ENCODE measurements at places on chromosomes 1 and 21. TPM values are rescaled to one million over a fixed set of nuclear protein-coding genes. Genes with fewer than 3 reads are reported as not detected.

DNA sequence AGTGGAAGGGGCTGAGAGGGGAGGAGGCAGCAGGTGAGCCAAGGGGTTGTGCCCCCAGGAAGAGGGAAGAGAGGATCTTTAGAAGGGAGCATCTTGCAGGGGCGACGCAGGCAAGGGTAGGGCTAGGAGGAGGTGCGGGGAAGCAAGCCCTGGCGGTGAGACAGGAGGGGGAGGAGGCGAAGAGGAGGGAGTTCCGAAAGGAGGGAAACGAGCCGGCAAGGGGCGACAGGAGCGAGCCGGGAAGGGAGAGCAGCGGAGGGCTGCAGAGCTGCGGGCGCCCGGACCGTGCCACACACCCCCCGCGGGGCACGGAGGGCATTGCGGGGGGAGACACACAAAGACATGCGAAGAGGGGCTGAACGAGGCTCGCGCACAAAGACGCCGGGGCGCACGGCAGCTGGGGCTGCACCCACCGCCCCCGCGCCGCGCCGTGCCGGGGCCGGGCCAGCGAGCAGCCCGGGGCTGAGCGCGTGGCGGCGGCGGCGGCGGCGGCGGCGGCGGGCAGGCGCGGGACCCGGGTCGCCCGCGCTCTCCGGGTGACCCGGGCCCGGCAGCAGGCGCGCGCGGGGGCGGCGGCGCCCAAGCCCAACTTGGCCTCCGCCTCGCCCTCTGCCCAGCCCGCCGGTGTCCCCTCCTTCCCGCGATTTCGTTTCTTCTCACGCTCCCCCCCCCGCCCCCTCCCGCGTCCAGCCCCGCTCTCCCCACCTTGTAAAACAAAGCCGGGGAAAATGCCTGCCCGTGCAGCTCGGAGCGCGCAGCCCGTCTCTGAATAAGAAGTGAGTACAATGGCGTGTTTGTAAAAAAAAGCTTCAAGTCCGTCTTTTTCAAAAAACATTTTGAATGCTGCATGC, at the start of gene KCNK2:
Gene KCNK2 (plus strand): TSS at position 206 of the 851 bp plus-strand sequence. CDS start 649 bp downstream, outside the sequence.
- H3K27me3 ChIP-seq, result peaks cover 17% of the 10 kb centered on the region
- H3K36me3 ChIP-seq, result no peaks in the 10 kb centered on the region
- H3K4me1 ChIP-seq, result no peaks in the 10 kb centered on the region

Gene ESPN
- 0.55 TPM for total RNA-seq

DNA sequence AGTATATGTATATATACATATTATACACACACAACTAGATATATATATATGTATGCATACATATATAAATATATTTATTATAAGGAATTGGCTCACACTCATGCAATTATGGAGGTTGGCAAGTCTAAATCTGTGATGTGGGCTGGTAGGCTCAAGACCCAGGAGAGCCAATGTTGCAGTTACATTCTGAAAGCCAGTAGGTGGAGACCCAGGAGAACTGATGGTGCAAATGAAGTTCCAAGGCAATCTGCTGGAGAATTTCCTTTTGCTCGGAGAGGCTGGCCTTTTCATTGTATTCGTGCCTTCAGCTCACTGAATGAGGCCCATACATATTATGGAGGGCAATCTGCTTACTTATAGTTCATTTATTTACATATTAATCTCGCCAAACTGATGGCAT, 9.4 kb downstream of the IVL start:
- no peak for DNase-seq
- H3K36me3 ChIP-seq, result no peaks in the 10 kb centered on the region
- no peak overlapping the region for H3K27ac ChIP-seq
- H3K4me1 ChIP-seq, result no peaks in the 10 kb centered on the region

GRCh38 chr1:225479996-225480720, 52.3 kb upstream of the LBR start:
- H3K27ac ChIP-seq, result no peak overlapping the region
- DNase-seq, result no peak
- H3K27me3 ChIP-seq, result no peaks in the 10 kb centered on the region
- H3K36me3 ChIP-seq, result no peaks in the 10 kb centered on the region

Gene WNT3A
- total RNA-seq, result not detected

- H3K27ac ChIP-seq, result no peak overlapping the region
- no peak overlapping the region for H3K4me3 ChIP-seq
- no peaks in the 10 kb centered on the region for H3K4me1 ChIP-seq
- H3K36me3 ChIP-seq, result no peaks in the 10 kb centered on the region
- no peaks in the 10 kb centered on the region for H3K27me3 ChIP-seq
Measured at GRCh38 chr1:101509370-101509769, 272.6 kb downstream of the S1PR1 start.

DNA sequence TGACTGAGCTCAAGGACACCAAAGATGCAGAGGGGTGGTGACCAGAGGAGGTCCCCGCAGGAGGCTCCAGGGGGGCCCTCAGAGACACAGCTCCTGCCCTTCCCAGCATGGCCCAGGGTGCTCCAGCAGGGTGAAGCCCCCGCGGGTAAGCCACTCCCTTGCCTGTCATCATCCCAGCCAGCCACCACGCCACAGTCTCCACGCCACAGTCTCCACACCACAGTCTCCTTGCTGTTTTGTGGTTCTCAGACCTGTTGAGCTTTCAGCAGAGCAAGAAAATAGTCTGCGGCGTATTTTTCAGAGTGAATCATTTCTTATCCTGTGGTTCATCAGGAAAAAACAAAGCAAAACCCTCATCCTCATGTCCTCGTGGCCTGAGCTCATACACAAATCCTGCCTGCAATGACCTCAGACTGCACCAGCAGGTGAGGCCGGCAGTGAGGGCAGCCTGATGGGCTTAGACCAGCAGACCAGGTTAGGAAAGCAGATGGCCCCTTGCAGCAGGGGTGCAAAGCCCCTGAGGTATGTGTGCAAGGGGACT, 25.7 kb upstream of the ABCG1 start:
- no peak overlapping the region for H3K27ac ChIP-seq
- no peak overlapping the region for H3K4me3 ChIP-seq
- no peak for DNase-seq
- H3K36me3 ChIP-seq, result no peaks in the 10 kb centered on the region

Gene GJC2
- 0.43 TPM for total RNA-seq

Gene STPG1
- total RNA-seq, result not detected

GRCh38 chr1:201017828-201018163, 5.7 kb downstream of the KIF21B start:
- no peak overlapping the region for H3K27ac ChIP-seq
- no peak overlapping the region for H3K4me3 ChIP-seq
- peaks cover 40% of the 10 kb centered on the region for H3K4me1 ChIP-seq
- H3K27me3 ChIP-seq, result peaks cover 6% of the 10 kb centered on the region
- no peaks in the 10 kb centered on the region for H3K36me3 ChIP-seq

DNA sequence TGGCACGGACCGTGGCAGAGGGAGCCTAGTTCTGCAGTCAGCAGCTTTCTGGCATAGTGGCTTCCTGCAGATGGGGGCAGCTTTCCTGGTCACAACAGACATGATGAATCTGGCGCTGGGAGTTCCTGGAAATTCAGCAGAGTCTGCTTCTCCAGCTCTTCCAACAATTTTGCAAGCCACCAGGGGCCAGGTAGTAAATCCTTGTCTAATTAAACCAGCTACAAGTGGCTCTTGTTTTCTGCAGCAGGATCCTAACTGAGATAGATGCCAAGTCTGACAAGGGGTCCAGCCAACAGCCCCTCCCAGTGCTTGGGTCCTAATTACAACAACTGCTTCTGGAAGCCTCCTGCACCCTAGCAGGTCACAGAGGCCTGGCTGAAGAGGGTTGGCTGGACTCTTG, 35.8 kb downstream of the TRIM62 start:
- no peak overlapping the region for H3K4me3 ChIP-seq
- DNase-seq, result no peak
- H3K27ac ChIP-seq, result no peak overlapping the region
- peaks cover 40% of the 10 kb centered on the region for H3K36me3 ChIP-seq
- H3K4me1 ChIP-seq, result peaks cover 3% of the 10 kb centered on the region

Gene NAXE
- 30.1 TPM for total RNA-seq

DNA sequence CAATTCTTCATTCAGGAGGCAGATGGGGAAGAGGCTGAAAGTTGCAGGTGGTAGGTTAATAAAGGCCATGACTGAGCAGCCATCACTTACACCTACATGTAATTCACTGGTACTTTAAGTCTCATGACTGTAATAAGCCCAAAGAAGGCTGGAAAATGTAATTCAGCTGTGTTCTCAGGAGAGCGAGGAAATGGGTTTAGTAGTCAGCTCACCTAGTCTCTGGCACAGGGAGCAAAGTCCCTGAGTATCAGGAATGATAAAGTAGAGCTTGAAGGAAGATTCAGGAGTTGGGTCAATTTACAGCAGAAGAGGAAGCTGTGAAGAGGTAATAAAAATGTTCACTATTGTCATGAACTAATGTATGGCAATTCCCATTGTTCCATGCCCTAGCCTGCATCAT, 393.4 kb upstream of the KAZN start:
- no peak overlapping the region for H3K27ac ChIP-seq
- no peaks in the 10 kb centered on the region for H3K36me3 ChIP-seq
- DNase-seq, result no peak
- no peak overlapping the region for H3K4me3 ChIP-seq

- DNase-seq, result no peak
- H3K36me3 ChIP-seq, result no peaks in the 10 kb centered on the region
- H3K27ac ChIP-seq, result no peak overlapping the region
- no peaks in the 10 kb centered on the region for H3K27me3 ChIP-seq
- H3K4me3 ChIP-seq, result no peak overlapping the region
Measured at GRCh38 chr1:82032068-82032467, 231.3 kb downstream of the ADGRL2 start.

Gene S1PR1
- total RNA-seq, result 22.4 TPM

GRCh38 chr1:161171191-161171590, 5.0 kb downstream of the PPOX start:
- peaks cover 29% of the 10 kb centered on the region for H3K36me3 ChIP-seq
- H3K27me3 ChIP-seq, result no peaks in the 10 kb centered on the region
- no peak overlapping the region for H3K27ac ChIP-seq

DNA sequence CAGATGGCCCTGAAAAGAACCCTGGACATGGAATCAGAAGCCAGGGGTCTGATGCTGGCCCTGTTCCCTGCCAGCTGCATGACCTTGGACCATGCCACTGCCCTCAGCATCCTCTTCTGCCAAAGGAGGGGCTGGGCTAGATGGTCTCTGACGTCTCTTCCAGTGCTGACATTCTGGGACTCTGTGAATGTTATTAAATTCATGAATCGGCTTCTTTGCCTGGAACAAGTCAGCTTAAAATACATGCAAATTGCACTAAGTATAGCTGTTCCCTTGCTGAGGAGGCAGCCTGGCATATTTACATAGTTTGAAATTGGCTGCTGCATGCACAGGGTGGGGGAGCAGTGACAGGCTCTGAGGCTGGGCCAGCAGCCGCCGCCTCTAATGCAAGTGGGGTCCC, 23.8 kb downstream of the KCNA2 start:
- H3K36me3 ChIP-seq, result no peaks in the 10 kb centered on the region
- no peak for DNase-seq
- no peak overlapping the region for H3K4me3 ChIP-seq
- 0 out of 2 replicates have a peak, but pooled peaks cover 3% of the 10 kb centered on the region for H3K27me3 ChIP-seq
- H3K27ac ChIP-seq, result no peak overlapping the region

Gene TNFRSF1B
- total RNA-seq, result 6.8 TPM

Gene OSCP1
- 2.6 TPM for total RNA-seq

Gene HDGF
- total RNA-seq, result 276 TPM

Gene HSF2BP
- total RNA-seq, result 2.0 TPM

Gene SPATA17
- total RNA-seq, result 0.03 TPM

DNA sequence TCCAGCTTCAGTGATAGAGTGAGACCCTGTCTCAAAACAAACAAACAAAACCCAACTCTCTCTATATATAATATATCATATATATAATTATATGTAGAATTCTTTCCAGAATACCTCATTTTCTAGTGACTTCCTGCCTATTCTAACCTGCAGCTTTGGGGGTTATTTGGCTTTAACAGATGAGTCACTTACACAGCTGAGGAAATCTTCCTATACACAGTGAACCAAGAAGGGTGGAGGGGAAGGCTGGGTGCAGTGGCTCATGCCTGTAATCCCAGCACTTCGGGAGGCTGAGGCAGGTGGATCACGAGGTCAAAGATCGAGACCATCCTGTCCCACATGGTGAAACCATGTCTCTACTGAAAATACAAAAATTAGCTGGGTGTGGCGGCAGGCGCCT, 9.2 kb downstream of the RAB29 start:
- H3K4me1 ChIP-seq, result peaks cover 3% of the 10 kb centered on the region
- H3K36me3 ChIP-seq, result no peaks in the 10 kb centered on the region
- no peak overlapping the region for H3K27ac ChIP-seq
- no peak overlapping the region for H3K4me3 ChIP-seq

Gene S100A7A
- not detected for total RNA-seq

Gene SAMSN1
- 0.13 TPM for total RNA-seq

GRCh38 chr1:32192220-32192948, 8.0 kb upstream of the CCDC28B start:
- H3K4me3 ChIP-seq, result no peak overlapping the region
- H3K27ac ChIP-seq, result no peak overlapping the region
- no peaks in the 10 kb centered on the region for H3K27me3 ChIP-seq
- no peak for DNase-seq
- peaks cover 89% of the 10 kb centered on the region for H3K36me3 ChIP-seq
- H3K4me1 ChIP-seq, result no peaks in the 10 kb centered on the region

DNA sequence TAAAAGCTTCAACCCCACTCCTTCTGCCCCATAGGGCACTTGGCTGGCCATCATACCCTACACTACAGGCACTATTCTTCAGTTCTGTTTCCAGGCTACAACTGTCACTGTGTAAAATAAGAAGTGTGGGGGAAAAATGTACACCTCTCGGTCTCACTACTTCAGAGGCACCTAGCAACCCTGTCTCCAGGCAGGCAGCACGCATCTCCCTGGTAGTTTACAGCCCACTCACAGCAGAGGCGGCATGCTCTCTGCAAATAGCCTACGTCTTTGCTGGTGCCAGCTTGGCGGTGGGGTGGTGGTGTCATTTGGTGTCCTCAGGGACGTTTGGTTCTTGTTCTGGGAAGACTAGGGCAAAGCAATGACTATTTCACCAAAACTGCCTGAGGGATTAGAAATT, 48.2 kb upstream of the BTG3 start:
- no peak overlapping the region for H3K27ac ChIP-seq
- DNase-seq, result no peak
- no peaks in the 10 kb centered on the region for H3K4me1 ChIP-seq
- no peaks in the 10 kb centered on the region for H3K27me3 ChIP-seq
- no peaks in the 10 kb centered on the region for H3K36me3 ChIP-seq

GRCh38 chr1:236535662-236536161, 11.9 kb downstream of the LGALS8 start:
- no peak overlapping the region for H3K27ac ChIP-seq
- no peaks in the 10 kb centered on the region for H3K36me3 ChIP-seq
- peak; percentile 85 for DNase-seq
- no peaks in the 10 kb centered on the region for H3K27me3 ChIP-seq
- H3K4me1 ChIP-seq, result peaks cover 8% of the 10 kb centered on the region

Gene TNFSF4
- total RNA-seq, result 0.15 TPM

DNA sequence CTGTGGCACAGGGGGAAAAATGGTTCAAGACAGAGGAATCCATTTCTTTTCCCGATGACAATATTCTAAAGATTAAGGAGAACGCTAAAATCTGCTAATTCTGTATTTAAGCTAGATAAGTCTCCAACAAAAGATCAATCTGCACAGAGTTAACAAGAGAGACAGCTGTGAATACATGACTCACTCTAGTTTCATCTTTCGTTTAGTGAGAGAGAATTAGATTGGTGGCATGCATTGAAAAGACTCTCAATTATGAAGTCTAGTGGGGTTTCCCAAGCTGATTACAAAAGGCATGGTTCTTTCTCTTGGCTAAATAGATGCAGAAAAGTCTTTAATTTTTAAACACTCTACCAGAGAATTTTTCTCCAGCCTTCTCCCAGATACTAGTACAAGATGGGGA, 34.4 kb downstream of the CAPN9 start:
- H3K36me3 ChIP-seq, result no peaks in the 10 kb centered on the region
- peaks cover 16% of the 10 kb centered on the region for H3K4me1 ChIP-seq
- H3K27ac ChIP-seq, result peak overlapping the region; percentile 3
- no peak overlapping the region for H3K4me3 ChIP-seq
- H3K27me3 ChIP-seq, result no peaks in the 10 kb centered on the region

Gene JTB
- total RNA-seq, result 97.9 TPM

Data from SJCRH30 (cell line).